Memory B cell (primary cell): ENCODE measurements at places on chromosomes 5 and 9.

DNA sequence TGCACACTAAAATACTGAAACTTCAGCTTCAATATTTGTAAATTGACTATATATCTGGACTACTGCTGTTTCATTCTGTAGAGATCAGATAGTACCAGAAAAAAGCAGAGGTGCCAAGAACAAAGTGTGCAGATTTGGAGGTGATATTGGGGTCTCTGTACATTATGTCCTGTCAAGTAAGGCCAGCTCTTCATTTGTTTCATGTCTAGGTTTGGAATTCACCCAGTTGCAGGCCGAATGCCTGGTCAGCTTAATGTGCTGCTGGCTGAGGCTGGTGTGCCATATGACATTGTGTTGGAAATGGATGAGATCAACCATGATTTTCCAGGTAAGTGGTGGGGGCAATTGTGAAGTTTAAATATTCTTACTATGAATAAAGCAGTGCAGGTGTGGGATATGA is 96.9 kb downstream of the NNT start:
- DNase-seq: no peak

DNA sequence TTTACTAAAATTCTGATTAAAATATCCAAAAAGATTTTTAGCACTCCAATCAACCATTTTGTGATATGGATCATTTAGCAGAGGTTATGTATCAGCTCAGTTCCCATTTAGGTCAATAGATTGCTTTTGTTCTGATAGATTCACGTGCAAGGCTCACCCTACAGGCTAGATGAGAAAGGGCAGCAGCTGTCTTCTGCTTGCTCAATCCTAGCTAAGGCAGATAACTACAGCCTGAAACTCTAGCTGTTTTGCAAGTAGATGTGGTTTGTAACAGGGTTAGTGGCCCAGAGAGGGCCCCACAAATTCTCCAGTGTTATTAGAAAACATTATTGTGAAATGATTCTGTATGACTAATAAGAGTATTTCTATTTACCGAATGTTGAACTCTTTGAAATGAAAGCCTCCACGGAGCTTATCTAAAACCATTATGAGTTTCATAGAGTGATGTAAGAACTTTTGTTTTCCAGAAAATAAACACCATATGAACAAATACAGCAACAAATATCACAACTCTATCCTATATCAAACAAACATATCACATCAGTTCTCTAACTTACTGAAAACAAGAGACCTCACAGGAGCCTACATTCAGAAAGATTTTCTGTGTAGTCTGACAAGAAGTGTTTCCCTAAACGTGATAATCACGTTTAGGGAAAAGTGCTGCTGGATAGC is 841.9 kb upstream of the ACO1 start:
- DNase-seq: no peak

- DNase-seq: no peak
These were observed 264.0 kb downstream of the PIK3R1 start for GRCh38 chr5:68479524-68479923.

- DNase-seq: no peak
These were observed 305.8 kb downstream of the PDE4D start for GRCh38 chr5:59587489-59588337.

- no peak for DNase-seq
These were observed 80.5 kb upstream of the SLC25A48 start for GRCh38 chr5:135753990-135754389.

- DNase-seq: no peak
These were observed 47.2 kb downstream of the INSYN2B start for GRCh38 chr5:169933127-169933526.

- no peak for DNase-seq
These were observed 248.6 kb downstream of the RFX3 start for GRCh38 chr9:3277200-3277599.

GRCh38 chr5:14678773-14679334 is 14.3 kb downstream of the OTULIN start:
- DNase-seq: no peak

GRCh38 chr5:128836571-128836970 is 128.7 kb upstream of the SLC27A6 start:
- DNase-seq: no peak

DNA sequence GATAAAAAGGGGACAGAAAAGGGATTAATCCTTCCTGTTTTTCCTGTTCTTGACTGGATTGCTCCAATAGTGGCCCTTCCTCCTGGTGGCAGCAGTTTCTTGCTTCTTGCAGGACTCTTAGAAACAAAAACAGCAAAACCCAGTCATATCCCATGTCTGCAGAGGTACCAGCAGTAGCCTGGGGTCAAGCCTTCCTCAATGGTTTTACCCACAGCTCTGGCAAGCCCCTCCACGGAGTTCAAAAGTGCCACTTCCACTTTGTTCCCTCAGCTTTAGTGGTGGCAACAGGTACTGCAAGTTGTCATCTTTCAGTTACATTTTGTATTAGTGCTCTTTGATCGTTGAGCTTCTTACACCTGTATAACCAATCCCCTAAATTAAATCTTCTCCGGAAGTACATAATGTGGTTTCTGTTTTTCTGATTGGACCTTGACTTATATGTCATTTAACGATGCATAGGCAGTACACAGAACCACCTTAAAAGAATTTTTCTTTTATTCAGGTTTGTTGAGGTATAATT is 8.7 kb upstream of the RANBP6 start:
- no peak for DNase-seq

DNA sequence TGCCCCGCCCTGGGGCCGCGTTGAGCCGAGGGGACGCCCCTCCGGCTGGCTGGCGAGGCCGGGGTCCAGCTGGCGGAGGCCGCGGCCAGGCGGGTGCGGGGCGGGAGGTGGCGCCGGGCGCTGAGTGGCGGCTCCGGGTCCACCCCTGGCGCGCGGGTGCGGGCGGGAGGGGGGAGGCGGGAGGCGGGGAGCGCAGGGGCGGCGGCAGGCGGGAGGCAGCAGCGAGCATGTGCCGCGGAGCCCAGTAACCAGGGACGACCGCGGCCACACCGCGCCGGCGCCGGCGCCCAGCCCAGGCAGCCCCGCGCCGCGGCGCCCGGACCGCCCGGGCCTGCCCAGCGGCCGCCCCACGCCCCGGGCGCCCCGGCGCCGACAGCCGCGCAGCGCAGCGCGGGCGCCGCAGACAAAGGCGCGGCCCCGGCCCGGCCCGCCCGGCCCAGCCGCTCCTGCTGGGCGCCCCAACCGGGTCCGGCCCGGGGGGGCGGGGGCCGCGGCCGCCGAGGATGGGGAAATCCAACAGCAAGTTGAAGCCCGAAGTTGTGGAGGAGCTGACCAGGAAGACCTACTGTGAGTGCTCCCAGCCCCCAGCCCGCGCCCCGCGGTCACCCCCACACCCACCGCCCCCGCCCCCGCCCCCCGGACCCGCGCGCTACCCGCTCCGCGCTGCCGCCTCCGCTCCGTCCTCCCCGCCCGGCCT is at the start of gene NCS1:
TSS of gene NCS1 (plus strand) at position 244 of the 697 bp plus-strand sequence. CDS start at position 504, 260 bp downstream.
- DNase-seq: no peak

- DNase-seq: no peak
These were observed 7.6 kb downstream of the HDHD3 start for GRCh38 chr9:113368982-113369854.

DNA sequence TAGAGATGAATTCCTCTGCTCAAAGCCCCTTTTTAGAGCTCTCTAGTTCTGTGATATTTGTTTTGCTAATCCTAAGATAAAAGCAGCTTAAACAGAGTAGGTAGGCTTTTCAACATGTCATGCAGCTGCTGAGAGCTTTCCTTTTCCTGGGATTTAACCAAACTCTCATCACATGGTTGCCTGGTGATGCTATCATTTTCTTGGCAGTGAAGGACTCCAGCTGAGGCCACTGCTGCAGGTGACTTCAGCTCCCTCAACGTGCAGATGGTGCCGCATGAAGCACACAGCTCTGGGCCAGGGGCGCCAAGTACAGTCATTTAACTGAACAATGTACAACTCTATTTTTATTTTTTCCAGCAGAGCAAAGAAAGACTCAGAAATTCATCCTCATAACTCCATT is 42.2 kb downstream of the SECISBP2 start:
- DNase-seq: no peak

GRCh38 chr9:88524911-88525310 is 10.1 kb upstream of the NXNL2 start:
- DNase-seq: no peak

DNA sequence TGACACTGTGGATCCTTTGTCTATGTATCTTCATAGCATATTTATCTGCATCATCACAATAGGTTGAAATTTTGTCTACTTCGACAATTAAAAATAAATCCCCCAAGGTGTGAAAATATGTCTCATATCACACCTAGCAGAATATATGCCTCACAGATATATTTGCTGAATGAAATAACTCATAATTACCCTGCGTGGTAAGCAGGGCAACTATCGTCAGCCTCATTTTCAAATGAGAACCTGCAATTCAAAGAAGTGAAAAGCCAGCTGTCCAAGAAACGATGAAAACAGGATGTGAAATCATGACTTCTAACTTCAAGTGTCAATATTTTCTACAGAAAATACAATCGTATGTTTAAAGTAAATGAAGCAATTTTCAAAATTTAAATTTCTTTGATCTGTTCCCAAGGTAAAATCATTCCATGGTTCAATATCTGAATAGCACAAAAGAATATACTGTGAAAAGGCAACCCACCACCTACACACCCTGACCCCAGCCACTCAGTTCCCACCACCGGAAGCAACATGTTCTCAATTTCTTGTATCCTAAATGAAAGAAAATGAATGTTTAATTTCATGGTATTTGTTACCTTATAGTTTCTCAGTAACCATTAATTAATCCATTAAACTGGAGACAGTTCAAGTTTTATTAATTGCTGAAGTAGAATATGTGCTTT is 57.1 kb downstream of the TBCA start:
- no peak for DNase-seq

DNA sequence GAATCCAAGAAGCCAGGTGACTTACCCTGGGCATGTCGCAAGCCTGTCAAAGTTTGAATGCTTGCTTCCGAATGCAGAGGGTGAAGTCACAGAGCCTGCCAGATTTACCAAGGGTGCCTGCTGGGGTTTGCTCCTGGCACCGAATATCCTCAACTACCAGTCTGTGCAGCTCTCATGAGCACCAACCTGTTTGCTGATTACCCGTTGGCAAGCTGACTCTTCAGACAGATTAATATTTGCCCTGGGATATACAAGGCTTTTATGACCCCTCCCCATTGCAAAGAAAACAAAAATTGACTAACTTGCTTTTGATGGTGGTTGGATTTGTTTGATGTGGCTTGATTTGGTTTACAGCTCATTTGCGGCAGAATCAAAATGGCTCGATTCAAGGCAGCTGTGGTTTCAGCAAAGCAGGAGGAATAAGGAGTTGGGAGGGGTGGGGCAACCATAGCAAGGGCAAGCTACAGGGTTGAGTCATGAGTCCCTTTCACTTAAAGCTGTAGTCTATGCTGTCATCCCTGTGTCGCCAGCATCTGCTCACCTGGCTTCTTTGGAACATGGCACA is 82.3 kb upstream of the AGXT2 start:
- DNase-seq: no peak

DNA sequence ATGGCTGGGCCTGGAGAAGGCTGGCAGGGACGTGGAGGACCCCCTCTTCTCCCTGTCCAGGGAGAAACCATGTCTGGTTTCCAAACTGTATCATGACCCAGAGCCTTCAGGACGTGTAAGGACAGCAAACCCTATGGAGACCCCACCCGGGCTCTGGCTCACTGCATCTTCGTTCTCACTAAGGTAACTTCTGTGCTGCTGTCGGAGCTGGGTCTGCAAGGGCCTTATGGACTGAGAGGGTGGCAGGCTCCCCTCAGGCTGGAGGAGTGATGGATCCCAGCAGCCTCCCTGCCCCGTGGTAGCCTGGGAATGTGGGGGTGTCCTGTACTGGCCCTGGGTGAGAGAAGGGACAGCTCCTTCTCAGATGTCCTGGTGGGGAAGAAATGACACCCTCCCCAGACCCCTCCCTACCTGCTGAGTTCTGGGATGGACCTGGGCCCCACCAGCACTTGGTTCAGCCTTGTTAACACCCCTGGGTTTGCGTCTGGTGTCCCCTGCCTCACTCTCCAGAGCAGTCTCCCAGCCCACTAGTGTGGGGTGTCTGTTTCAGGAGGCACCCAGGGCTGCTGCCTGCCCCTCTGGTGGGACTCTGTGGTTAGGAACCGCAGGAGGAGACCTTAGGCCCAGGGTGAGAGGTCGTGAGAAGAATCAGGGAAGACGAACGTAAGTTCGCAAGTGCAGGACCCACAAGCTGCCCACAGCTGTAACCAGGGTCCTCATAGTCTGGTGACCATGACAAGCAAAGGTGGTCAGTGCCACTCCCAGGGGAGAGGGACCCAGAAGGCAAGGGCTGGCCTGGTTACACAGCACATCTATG is 6.6 kb downstream of the SPATA31E1 start:
- DNase-seq: no peak
